ENCODE measurements at places on chromosomes 4 and X.
A peak's percentile ranks its signal among the peaks of the same experiment; 100 is the strongest.

GRCh38 chr4:2806390-2807355, 13.8 kb downstream of the SH3BP2 start:
- peak; percentile 68 for DNase-seq

- no peak for DNase-seq
These were observed 251.6 kb downstream of the ARHGAP24 start for GRCh38 chr4:85726555-85726954.

DNA sequence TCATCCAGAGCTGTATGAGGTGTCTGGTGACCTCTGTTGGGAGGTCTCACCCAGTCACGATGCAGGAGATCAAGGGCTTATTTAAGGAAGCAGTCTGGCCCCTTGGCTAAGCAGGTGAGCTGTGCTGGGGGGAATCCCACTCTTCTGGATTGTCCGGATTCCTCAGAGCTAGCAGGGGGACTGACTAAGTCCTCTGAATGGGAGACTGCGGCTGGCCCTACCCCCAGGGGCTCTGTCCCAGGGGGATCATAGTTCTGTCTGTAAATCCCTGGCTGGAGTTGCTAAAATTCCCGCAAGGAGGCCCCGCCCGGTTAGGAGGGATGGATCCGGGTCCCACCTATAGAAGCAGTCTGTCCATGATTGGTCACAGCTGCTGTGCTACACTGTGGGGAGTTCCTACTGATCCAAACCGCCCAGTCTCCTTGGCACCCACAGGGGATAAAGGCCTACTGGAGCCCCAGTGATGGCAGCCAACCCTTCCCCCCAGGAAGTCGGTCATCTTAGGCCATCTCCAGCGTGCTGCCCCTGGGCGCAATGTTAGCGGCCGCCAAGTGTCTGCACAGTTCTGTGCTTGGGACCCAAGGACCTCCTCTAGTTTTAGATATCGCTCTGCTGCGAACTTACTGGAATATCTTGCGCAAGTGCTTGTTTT, 118.2 kb upstream of the KLF8 start:
- DNase-seq: peak; percentile 0

DNA sequence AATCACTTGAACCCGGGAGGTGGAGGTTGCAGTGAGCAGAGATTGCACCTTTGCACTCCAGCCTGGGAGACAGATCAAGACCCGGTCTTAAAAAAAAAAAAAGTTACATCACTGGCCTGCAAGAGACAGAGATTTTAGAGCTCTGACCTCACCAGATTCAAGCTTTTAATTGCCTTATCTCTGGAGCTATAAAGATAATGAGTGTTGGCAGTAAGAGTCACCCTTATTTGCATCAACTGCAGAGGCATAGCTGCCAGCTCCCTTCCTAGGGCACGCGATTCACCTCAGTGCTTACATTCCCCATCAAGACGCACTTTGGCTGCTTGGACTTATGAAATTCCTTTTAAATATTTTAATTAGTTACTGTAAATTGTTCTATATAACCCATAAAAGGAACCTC, 12.5 kb upstream of the SPATA4 start:
- DNase-seq: no peak

- no peak for DNase-seq
These were observed 554.3 kb upstream of the TENM3 start for GRCh38 chr4:181688872-181689271.
